ENCODE measurements at places on chromosomes 11 and 22.
A peak's percentile ranks its signal among the peaks of the same experiment; 100 is the strongest.

DNA sequence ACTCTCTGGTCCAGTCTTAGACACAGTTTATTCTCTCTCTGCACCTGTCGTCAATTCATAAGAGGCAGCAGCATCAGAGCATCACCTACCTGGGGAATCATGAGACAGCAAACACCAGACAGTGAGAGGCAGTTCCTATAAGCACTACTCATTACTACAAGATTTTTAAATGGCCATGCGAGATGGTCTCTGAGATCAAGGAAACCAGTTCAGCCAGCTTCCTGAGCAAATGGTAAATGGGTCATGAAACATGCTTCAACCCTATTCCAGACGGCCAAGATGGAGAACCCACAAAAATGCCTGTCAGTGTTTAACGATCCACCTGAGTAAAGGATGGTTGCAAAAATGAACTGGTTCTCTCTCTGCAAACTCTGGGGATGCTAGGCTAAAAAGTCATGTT lies 52.9 kb downstream of the SYTL2 start:
- no peak for DNase-seq

GRCh38 chr11:8729837-8730696 lies 47.5 kb downstream of the RPL27A start:
- DNase-seq: no peak

GRCh38 chr11:120091121-120091520 lies 46.8 kb downstream of the TRIM29 start:
- DNase-seq: no peak

DNA sequence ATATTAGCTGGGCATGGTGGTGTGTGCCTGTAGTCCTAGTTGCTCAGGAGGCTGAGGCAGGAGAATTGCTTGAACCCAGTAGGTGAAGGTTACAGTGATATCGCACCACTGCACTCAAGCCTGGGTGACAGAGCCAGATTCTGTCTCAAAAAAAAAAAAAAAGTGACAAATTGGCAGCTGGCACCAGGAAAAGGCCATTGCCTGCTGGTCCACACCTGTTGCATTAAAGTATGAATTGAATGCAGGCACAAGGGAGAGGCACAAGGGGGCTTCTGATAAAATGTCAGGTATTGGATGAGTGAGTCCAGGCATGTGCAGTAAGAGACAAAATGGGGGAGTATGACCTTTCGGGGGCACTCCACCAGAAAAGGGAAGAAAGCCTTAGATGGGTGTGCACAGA lies 28.2 kb downstream of the ZNF70 start:
- no peak for DNase-seq

- no peak for DNase-seq
Observed at GRCh38 chr11:116689413-116690127, 83.2 kb downstream of the BUD13 start.

- no peak for DNase-seq
Observed at GRCh38 chr11:35334385-35335090, 84.8 kb downstream of the SLC1A2 start.

DNA sequence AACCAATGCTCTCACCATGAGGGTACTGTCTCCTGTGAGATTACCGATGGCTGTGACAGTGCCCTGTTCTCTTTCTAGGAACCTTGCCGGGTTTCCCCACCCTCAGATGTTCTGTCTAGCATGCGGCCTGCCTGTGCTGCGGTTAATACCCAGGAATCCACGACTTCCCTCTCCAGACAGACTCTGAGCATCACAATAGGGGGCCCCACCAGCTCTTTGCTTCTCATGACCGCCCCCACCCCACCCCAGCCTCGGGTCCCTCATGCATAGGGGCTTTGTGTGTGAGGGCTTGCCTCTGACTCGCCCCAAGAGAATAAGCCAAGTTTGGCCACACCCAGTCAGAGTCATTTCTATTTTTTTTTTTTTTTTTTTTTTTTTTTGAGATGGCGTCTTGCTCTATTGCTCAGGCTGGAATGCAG lies 10.3 kb downstream of the PARVG start:
- DNase-seq: no peak

DNA sequence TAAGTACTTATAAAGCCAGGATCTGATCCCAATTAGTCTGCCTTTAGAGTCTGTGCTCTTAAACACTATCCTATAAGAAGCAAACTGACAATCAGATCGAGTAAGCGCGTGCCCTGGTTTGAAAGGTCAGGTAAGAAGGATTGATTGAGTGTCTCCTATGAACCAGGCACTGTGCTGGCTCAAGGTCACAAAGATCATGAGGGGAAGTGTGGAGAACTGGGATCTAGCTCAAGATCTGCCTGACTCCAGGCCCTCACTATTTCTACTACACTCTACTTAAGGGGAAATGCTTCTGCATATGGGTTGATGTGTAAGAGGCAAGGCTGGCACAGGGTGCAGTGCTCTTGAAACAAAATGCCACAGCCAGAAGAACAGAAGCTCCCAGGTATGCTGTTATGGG lies 77.0 kb downstream of the ME3 start:
- DNase-seq: no peak

DNA sequence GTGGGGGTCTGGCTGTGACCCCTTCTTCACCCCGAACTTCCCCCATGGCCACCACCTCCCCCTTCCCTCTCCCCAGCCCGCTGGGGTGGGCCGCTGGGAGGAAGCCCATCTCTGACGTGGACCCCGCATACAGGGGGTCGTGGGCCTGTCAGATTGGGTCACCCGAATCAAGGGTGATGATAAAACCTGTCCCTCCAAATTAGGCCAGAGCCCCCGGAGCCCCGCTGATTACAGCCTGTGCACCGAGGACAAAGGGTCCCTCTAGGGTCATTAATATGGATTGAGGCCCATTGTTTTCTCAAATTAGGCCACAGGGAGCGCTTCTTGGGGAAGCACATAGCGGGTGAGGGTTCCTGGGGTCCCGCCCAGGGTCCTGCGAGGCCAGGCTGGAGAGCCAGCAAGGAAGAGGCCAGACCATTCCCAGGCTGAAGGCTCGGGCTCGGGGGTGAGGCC lies 4.9 kb upstream of the LINC01488 start:
- DNase-seq: no peak

GRCh38 chr11:86291466-86292262 lies 10.4 kb upstream of the HIKESHI start:
- DNase-seq: peak; percentile 71

DNA sequence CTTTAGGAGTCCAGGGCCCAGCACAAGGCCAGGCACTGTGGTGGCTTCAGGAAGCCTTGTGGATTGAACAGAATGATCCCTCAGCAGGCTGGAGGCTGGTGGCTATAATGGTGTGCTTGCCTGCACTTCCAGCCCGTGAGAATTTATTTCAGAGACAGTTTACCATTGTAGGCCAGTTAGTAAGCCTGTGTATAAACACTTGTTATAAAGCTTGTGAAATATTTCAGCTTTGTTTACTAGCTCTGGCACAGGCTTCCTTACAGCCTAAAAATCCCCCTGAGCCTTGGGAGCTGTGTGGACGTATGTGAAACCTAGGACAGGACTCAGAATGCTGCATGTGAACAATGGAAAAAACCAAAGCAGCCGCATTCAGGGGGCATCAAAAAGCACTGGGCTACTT lies 26.6 kb upstream of the ACER3 start:
- DNase-seq: no peak

- no peak for DNase-seq
Observed at GRCh38 chr11:70744396-70745185, 346.3 kb downstream of the CTTN start.

- no peak for DNase-seq
Observed at GRCh38 chr22:50544078-50544745, 1.5 kb upstream of the KLHDC7B start.

All from hematopoietic multipotent progenitor cell treated with erythropoietin and hydrocortisone succinate and interleukin-3 and kit ligand, for 15 days (in vitro differentiated cells).